ENCODE measurements at places on chromosomes 13 and 19.

DNA sequence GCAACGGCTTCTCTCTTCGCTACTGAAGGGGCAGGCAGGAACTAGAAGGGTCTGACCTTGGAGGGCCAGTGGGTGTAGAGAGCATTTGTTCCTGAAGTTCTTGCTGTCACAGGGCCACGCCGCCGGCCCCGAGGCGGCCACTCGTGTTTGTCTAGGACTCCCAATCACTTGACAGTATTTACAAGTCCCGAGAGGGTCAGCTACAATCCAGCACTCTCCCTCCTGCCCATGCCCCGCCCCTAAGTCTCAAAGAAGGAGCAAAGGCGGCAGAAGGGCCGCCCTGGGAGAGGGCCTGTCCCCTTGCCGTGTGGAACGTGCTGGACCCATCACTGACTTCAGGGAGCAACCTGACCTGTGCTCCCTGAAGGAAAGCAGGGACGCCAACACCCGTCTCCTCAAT, 118.5 kb downstream of the STK24 start:
- DNase-seq: no peak

GRCh38 chr19:18379803-18380747, 5.9 kb upstream of the GDF15 start:
- DNase-seq: peak; percentile 74

GRCh38 chr19:53883231-53883661, 1.2 kb downstream of the PRKCG start:
- DNase-seq: peak; percentile 56

- DNase-seq: no peak
Observed at GRCh38 chr13:43574605-43575004, 212.2 kb downstream of the ENOX1 start.

DNA sequence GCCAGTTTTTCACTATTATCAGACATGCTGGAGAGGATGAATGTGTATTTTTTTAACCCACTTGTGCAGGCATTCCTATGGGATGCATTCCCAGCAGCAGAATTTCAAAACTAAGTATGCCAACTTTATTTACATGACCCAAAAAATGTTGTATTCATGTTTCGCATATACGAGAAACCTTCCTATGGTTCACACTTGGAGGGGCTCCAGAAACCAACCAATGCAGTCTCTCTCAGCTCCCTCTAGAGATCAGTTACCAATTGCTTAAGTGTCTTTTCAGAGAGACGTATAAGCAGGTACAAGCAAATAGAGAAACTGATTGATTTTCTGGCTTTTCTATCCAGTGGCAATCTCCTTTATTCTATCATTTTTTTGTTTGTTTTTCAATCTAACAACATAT, 5.5 kb upstream of the PTOV1 start:
- DNase-seq: no peak

- no peak for DNase-seq
Observed at GRCh38 chr19:3907626-3908265, 25.1 kb upstream of the NMRK2 start.

- DNase-seq: no peak
Observed at GRCh38 chr13:60230593-60230992, 66.9 kb upstream of the DIAPH3 start.

DNA sequence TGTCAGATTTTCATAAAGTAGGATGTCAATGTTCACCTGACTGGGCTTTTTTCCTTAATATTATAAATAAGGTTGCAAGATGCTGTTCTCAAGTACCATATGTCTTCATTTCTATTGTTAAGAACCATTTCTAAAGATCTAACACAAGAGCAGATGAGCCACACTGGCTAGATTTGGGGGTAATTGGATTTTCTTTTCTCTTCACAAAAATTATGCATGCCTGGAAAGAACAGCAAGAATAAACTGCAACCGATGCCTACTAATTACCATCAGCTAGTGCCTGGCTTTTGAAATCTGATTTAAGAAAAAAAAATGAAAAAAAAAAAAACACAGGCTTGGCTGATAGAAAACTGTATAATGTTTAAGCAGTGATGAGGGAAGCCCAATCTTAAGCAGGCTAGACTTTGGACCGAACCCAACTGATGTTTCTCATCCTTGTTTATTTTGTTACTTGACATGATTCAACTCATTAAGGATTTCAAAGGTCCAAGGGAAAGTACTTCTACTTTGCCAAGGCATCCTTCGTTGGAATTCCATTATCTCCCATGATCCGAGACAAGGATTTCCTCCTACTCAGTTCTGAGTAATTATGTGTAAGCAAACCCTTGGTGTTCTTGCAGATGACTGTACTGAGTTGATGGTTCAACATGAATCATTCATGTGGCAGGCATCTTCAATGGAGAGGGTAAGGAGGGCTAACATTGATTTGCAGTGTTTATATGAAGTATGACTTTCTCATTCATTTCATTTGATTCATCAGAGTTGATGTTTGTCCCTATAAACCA, 300.5 kb downstream of the SPRY2 start:
- no peak for DNase-seq

- DNase-seq: no peak
Observed at GRCh38 chr13:53240401-53241025, 211.9 kb downstream of the OLFM4 start.

GRCh38 chr13:22062478-22063205, 391.8 kb downstream of the FGF9 start:
- no peak for DNase-seq

GRCh38 chr13:52004511-52005170, 6.6 kb downstream of the ATP7B start:
- no peak for DNase-seq

GRCh38 chr19:29266001-29266400, 53.0 kb upstream of the UQCRFS1 start:
- DNase-seq: peak; percentile 30

- no peak for DNase-seq
Observed at GRCh38 chr13:72462726-72463125, 264.7 kb downstream of the MZT1 start.

DNA sequence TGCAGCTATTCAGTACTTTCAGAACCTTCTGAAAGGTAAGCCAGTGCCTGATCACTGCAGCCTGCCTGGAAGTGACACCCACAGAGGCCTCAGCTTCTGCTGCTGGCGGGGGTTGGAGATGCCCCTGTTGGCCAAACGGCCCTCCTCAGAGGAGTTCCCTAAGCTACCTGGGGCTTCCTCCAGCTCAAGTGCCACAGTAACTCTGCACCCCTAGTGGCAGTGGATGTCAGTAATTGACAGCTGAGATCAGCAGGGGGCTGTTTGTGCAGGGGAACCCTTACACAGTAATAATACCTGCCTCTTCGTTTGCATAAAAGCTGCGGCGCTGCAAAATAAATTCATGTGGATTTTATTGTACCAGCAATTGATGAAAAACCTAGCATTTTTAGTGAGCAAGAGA, 28.9 kb downstream of the TDRD12 start:
- peak; percentile 66 for DNase-seq

DNA sequence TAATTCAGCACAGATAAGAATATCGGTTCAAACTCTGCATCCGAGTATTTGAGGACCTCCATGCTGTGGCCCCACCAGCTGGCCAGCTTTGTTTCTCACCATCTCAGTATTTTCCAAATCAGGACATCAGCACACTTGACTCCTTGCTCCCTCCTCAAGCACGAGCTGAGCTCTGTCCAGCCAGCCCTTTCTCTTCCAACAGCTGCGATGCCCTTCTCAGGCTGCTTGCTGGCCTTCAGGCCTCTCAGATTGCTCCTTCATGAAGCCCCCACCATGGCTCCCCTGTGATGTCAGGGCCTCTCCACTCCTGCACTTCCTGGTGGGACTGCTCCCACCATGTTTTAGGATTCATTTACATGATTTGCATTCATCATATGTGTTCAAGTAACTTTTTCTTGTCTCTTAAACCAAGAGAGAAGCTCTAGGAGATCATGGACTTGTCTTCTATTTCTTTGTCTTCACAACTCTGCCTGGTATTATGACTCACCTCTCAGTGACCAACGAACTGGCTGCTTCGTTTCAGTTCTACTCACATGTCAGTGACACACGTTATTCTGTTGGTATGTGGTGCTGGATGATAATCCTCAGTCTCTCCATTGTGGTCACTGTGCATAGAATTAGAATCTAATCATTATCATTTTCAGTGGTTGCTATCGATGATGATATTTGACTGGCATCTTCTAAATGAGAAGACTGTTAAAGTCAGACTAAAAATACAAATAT, 471.7 kb downstream of the EFNB2 start:
- DNase-seq: no peak

GRCh38 chr13:66430269-66430668, 799.9 kb downstream of the PCDH9 start:
- DNase-seq: no peak

- no peak for DNase-seq
Observed at GRCh38 chr13:33235564-33235963, 50.0 kb downstream of the STARD13 start.

DNA sequence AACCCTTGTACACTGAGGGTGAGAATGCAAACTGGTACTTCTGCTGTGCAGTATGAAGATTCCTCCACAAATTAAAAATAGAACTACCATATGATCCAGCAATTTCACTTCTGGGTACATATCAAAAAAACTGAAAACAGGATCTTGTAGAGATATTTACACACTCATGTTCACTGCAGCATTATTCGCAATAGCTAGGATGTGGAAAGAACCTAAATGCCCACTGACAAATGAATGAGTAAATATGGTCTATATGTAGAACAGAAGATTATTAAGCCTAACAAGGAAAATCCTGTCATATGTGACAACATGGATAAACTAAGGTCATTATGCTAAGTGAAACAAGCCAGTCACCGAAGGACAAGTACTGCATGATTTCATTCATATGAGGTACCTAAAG, 304.7 kb downstream of the ENOX1 start:
- no peak for DNase-seq

GRCh38 chr19:4979211-4979807, 10.4 kb downstream of the KDM4B start:
- no peak for DNase-seq

- DNase-seq: no peak
Observed at GRCh38 chr13:105070452-105070851, 1465.0 kb downstream of the EFNB2 start.

DNA sequence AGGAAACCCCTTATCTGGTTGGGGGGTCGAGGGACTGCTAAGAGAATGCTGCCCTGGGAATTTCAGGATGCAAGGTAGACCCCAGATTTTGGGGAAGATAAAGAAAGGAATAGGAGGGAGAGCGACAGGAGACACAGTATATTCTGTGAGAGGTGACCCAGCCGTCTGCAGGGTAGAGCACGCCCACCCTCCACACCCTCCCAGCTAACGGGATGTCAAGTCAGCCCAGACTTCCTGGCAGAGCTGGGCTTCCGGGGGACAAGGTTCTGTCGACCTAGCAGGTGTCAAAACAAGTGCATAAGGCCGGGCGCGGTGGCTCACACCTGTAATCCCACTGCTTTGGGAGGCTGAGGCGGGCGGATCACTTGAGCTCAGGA, 695 bp upstream of the PRR36 start:
- DNase-seq: no peak

DNA sequence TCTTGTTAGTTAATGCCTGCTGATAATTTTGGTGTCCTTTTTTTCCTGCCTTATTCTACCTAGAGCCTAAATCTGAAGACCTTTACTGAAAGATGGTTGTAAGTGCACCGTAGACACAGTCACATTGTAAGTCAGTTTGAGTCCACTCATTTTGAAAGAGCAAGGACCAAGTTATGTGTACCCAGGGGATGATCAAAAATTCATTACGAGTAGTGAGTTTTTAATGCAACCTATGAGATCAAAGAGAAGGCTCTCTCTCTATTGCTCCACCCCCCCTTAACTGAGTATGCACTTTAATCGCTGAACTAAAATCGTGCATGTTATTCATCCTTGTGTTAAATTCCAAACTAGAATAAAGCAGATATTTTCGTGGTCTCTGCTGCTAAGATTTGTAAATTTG, 1.8 kb downstream of the RAP2A start:
- no peak for DNase-seq

GRCh38 chr13:83350569-83350968, 531.7 kb downstream of the SLITRK1 start:
- no peak for DNase-seq

GRCh38 chr19:30284885-30285284, 87.3 kb upstream of the ZNF536 start:
- no peak for DNase-seq

GRCh38 chr19:56538254-56538760, 441 bp upstream of the ZFP28 start:
- DNase-seq: peak; percentile 97

GRCh38 chr13:69585656-69586055, 522.0 kb upstream of the ATXN8OS start:
- DNase-seq: no peak

GRCh38 chr13:20721454-20722357, 18.2 kb downstream of the IL17D start:
- DNase-seq: peak; percentile 82

DNA sequence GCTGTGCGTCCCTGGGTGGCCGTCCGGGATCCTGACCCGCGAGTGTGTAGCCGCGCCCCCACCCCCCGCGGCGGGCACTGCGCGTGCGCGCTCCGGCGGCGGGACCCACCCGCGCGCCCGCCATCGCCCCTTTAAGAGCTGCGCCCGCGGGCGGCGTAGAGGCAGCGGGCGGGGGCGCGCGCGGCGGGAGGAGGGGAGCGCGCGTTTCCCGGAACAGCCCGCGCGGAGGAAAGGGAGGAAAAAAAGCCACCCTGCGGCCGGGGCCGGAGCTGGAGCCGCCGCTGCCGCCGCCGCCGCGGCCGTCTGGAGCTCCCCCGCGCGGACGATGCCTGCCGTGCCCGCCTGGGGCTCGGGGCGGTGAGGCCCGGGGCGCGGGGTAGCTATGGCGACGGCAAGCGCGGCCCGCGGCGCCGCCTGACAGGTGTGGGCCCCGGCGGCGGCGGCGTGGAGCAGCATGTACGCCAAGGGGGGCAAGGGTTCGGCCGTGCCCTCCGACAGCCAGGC, at the start of gene SSBP4:
Gene SSBP4, plus strand, starts transcription at position 204 of the 504 bp plus-strand sequence. Its CDS starts 251 bp downstream, at position 455.
- peak; percentile 88 for DNase-seq

DNA sequence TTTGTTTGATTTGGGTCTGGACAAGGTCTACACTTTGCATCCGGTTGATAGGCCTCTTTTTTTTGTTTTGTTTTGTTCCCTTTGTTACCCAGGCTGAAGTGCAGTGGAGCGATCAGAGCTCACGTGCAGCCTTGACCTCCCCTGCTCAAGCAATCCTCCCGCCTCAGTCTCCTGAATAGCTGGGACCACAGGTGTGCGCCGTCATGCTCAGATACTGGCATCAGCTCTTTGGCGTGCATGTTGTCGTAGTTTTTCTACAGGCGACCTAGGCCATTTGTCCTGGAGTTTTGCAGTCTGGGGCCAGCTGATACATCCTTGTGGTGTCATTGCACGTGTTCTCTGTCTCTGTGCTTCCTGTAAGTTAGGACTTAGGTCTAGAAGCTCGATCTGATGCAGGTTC, 16.3 kb downstream of the PAK4 start:
- DNase-seq: no peak

- DNase-seq: no peak
Observed at GRCh38 chr19:16258440-16258903, 60.8 kb downstream of the AP1M1 start.

- DNase-seq: no peak
Observed at GRCh38 chr19:4414144-4414799, 11.8 kb downstream of the CHAF1A start.
